Esophagus muscularis mucosa (tissue), 4 donors: ENCODE measurements at places on chromosomes 4 and X. TPM values are rescaled to one million over a fixed set of nuclear protein-coding genes. Genes with fewer than 3 reads are reported as not detected.

HPSE gene
- 0.91 TPM for total RNA-seq

NDP gene
- total RNA-seq = 0.52 TPM

GRCh38 chrX:74449937-74450330 lies 28.6 kb downstream of the SLC16A2 start:
- DNase-seq = no peak

DNA sequence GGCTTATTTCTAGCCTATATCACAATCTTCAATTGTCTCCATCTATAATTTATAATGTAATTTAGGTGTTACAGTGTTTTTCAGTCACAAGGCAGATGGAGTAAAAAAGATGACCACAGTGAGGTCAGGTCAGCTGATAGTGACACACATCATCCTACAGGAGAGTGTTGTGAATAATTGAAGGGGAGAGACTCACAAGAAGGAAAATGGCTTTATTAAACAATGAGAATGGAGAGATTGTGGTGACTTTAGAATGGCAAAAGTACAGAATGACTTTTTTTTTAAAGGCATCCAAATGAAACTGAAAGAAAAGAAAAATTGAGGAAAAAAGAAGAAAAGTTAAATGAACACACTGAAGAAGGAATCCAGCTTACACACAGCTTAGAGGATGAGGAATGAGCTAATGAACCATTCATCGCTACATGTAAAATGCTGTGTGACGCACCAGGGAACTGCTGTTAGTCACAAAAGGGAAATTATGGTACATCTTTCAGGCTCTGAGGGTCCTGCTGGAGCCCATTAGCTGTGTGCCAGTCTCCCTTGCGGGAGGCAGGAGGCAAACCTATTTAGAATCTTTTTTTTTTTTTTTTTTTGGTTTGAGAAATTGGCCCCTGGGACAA lies 56.6 kb downstream of the SPRY1 start:
- no peak for DNase-seq

SAGE1 gene
- total RNA-seq = not detected

DNA sequence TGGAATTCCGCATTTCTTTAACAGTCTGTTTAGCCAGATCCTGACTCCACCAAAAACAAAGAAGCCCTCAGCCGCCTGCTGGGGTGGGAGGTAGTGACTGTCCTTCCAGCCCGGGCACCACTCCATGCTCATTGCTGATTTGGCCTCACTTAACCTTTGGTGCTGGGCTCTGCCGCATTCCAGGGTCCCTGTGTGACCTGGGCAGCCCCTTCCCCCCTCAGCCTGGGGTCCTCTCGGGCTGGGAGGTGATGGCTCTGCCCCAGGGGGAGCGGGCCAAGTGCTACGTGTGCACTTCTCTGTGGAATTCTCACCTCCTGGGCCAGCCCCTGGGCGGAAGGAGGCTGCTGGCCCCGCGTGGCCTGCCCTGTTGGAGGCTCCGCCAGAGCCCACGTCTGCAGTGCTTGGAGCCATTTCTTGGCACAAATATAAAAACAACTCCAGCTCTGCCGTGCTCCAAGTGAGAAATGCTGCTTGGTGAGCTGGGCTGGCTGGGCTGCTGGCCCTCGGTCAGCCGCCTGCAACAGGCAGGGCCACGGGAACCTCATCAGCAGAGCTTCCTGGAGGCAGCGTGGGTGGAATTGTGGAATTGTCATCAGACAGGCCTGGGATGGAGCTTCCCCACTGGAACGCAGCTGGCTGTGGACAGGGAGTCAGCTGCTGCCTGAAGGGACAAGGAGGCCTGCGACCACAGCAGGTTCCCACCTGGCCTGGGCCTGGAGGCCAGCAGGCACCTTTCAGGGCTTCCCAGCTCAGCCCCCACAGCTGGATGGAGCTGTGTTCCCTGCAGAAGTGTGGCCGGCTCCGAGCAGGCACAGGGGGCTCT lies 66.0 kb downstream of the TRMT44 start:
- DNase-seq = no peak

SLITRK4 gene
- 0.50 TPM for total RNA-seq

GRCh38 chrX:48802089-48802904 lies 430 bp downstream of the HDAC6 start:
- DNase-seq = peak; percentile 94

DNA sequence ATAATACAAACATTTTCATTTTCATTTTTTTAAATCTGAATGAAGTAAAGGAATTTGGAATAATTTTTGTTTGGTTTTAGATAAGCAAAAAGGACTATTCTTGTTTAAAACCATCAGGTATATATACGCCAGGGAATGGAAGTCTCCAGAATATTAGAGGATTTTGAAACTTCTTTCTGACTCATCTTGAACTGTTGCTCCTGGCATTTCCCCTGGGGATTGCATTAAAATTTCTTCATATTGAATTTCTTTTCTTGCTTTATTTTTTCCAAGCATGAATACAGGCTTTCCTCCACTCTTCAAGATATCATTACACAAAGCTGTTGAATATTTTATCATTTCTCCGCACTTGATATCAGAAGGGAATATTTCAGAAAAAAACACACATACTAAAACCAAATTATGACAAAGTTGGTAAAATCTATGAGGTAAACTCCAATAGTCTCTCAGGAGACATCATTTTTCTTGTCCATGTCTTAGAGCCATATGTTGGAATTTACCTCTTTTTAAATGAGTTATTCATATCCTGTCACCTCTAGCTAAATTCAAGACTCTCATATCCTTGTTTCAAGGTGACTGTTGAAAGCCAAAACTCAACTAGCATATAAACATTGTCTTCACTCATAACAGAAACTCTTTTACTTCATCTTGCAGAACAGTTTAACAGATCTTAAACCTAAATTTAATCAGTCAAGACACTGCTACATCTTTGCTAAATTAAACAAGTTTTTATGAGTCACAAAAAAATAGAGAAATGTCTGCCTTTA lies 20.7 kb upstream of the CSN1S1 start:
- no peak for DNase-seq

GRCh38 chr4:6110681-6111353 lies 89.5 kb downstream of the JAKMIP1 start:
- DNase-seq = no peak

PDZD4 gene
- 25.7 TPM for total RNA-seq

DNA sequence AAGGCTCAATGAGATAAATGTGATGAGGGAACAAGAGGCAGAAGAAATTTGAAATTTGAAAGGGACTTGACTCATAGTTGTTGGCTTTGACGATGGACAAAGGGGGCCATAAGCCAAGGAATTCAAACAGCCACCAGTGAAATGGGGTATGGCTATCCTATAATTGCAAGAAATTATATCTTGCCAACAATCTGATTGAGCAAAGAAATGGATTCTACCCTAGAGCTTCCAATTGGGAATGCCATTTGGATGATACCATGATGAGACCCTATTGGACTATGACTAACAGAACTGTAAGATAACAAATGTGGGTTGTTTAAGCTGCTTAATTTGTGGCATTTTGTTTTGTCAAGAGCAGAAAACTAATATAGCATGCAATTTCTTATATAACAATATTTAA lies 270.1 kb upstream of the ARSJ start:
- no peak for DNase-seq

- no peak for DNase-seq
Observed at GRCh38 chr4:173485164-173485563, 44.9 kb downstream of the HAND2 start.

- DNase-seq = no peak
Observed at GRCh38 chr4:54085284-54085683, 14.7 kb upstream of the GSX2 start.

- DNase-seq = no peak
Observed at GRCh38 chr4:10124167-10124930, 7.8 kb upstream of the WDR1 start.

DNA sequence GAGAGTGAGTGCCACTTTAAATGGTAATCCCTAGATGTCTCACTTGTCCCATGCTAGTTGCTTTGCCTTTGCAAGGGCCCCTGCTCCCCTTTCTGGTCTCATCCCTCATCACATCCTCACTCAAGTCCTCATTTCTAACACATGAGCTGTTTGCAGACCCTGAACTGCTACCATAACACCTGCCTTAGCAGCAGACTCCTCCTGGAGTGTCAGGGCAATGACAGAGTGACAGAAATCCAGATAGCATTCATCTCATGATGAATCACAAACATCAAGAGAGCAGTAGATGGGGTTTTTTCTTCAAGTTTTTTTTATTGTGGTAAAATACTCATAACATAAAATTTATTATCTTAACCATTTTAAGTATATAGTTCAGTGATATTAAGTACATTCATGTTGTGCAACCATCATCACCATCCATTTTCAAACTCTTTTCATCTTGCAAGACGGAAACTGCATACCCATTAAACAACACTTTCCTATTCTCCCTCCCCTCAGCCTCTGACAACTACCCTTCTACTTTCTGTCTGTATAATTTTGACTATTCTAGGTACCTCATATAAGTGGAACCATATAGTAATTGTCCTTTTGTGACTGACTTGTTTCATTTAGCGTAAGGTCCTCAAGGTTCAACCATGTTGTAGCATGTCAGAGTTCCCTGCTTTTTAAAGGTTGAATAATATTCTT lies 133.2 kb upstream of the RPS6KA3 start:
- DNase-seq = no peak

WFS1 gene
- 66.8 TPM for total RNA-seq

C4orf36 gene
- total RNA-seq = 1.3 TPM

DNA sequence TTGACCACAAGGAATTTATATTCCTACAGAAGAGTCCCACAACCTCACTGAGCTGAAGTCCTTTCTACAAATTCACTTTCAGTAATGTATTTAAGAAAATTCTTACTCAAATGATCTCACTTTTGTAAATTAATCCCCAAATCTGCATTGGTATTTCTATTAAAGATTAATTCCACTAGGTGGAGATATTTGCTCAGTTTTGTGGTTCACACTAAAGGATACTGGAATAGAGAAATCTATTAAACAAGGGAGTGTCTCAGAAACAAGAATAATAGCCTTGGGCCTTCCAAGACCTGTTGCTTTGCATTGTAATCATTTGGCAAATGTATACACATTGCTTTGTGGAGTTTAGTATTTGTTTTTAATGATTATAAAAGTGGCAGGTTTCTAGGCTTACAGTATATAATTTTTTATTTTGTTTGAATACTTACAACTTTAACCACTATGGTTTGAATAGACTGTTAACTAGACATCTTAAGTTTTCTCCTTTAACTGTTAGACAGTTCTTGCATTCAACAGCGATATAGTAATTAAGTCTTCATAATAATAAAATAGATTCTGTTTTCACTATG lies 25.9 kb downstream of the CFAP299 start:
- DNase-seq = no peak

- DNase-seq = no peak
Observed at GRCh38 chr4:12689457-12689856, 794.7 kb downstream of the RAB28 start.

MAGEE1 gene
- total RNA-seq = 4.6 TPM

DNA sequence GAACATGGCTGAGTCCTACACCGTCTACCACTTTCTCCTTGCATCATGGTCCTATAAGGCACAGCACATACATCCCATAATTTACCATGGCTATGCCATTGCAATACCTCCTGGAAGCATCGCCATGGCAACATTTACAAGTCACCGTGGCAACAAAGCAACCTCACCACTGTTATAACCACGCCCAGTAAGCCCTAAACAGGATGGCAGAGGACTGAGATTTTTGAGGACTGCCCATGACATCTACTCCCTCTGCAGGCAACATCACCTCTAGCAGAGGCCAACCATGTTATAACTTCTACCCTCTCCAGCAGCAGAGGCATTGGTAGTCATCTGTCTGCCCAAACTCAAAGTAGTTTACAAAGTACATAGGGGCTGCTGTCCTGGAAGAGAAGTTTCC lies 29.7 kb downstream of the BCOR start:
- no peak for DNase-seq

DNA sequence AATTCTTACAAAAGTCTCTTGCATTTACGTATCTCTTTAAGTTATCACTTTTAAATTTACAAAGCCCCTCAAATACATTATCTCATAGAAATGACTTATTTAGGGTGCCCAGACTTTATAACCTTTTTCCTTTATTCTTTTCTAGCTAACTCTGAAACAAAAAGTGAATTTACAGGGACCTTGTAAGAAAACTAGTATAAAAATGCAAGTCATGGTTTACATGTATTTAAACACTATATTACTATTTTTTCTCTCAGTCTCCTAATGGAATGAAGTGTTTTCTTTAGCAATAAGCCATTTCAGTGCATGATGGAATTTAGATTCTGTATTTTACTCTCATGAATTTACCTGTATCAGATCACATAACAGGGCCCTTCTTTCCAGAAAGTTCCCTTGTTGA lies 14.5 kb upstream of the HEPH start:
- DNase-seq = no peak

- DNase-seq = no peak
Observed at GRCh38 chrX:40176351-40177116, 78.8 kb upstream of the BCOR start.

- DNase-seq = no peak
Observed at GRCh38 chrX:150575419-150575814, 7.0 kb downstream of the MTM1 start.

DNA sequence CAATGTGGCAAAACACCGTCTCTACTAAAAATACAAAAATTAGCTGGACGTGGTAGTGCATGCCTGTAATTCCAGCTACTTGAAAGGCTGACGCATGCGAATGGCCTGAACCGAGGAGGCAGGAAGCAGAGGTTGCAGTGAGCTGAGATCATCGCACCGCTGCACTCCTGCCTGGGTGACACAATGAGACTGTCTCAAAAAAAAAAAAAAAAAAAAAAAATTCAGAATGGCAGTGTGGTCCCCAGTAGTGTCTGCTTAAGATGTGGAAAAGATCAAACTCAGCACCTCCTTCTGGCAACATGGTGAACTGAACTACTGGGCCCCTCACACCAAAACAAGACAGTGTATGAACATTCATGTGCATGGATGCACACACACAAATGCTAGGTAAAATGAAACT lies 32.2 kb downstream of the SMS start:
- DNase-seq = no peak

DRP2 gene
- 0.97 TPM for total RNA-seq

ESX1 gene
- total RNA-seq = not detected

GRCh38 chrX:63993936-63994335 lies 208.9 kb upstream of the ARHGEF9 start:
- DNase-seq = no peak

STPG2 gene
- total RNA-seq = 0.26 TPM

- DNase-seq = no peak
Observed at GRCh38 chr4:78876568-78877320, 62.5 kb downstream of the PAQR3 start.

DNA sequence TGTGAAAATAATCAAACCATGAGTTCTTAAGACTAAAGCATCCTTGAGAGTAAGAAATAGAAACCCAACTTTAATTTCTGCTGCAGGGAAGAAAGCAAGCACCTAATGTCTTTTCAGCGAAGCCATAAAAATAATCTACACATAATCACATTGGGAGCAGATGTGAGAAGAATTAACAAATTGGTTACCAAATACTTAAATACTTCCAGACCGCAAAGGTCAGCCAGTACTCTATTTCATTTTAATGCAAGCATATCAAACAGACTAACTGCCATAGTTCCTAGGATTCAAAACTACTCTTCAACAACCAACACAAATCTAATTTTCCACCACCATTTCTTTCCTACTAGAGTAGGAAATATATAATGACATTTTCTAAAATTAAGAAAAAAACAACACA lies 144.8 kb upstream of the SLIT2 start:
- no peak for DNase-seq

GRCh38 chrX:63503541-63503940 lies 152.4 kb upstream of the SPIN4 start:
- DNase-seq = no peak
